SHP77 (cell line): ENCODE measurements at places on chromosomes 6 and 20.
A peak's percentile ranks its signal among the peaks of the same experiment; 100 is the strongest.

- DNase-seq: no peak
Measured at GRCh38 chr6:87340230-87340629, 4.4 kb upstream of the C6orf163 start.

GRCh38 chr6:76856065-76856464 is 607.2 kb downstream of the HTR1B start:
- no peak for DNase-seq

GRCh38 chr6:140049251-140049650 is 674.8 kb upstream of the CITED2 start:
- DNase-seq: no peak

- DNase-seq: no peak
Measured at GRCh38 chr20:62901891-62902290, 24.4 kb downstream of the DIDO1 start.

DNA sequence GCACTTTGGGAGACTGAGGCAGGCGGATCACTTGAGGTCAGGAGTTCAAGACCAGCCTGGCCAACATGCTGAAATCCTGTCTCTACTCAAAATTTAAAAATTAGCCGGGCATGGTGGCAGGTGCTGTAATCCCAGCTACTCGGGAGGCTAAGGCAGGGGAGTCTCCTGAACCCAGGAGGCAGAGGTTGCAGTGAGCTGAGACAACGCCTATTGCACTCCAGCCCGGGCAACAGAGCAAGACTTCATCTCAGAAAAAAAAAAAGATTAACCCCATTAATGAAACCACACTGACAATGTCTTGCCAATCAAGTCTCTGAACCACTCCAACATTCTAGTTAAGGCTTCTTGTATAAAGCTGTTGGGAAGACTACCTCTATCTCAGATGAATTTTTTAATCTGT is 4.0 kb downstream of the PREP start:
- no peak for DNase-seq

DNA sequence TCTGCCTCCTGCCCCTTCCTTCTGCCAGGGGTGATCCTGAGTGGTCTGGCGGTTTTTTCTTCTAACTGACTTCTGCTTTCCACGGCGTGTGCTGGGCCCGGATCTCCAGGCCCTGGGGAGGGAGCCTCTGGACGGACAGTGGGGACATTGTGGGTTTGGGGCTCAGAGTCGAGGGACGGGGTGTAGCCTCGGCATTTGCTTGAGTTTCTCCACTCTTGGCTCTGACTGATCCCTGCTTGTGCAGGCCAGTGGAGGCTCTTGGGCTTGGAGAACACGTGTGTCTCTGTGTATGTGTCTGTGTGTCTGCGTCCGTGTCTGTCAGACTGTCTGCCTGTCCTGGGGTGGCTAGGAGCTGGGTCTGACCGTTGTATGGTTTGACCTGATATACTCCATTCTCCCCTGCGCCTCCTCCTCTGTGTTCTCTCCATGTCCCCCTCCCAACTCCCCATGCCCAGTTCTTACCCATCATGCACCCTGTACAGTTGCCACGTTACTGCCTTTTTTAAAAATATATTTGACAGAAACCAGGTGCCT is 10.2 kb downstream of the SLC29A1 start:
- DNase-seq: no peak

DNA sequence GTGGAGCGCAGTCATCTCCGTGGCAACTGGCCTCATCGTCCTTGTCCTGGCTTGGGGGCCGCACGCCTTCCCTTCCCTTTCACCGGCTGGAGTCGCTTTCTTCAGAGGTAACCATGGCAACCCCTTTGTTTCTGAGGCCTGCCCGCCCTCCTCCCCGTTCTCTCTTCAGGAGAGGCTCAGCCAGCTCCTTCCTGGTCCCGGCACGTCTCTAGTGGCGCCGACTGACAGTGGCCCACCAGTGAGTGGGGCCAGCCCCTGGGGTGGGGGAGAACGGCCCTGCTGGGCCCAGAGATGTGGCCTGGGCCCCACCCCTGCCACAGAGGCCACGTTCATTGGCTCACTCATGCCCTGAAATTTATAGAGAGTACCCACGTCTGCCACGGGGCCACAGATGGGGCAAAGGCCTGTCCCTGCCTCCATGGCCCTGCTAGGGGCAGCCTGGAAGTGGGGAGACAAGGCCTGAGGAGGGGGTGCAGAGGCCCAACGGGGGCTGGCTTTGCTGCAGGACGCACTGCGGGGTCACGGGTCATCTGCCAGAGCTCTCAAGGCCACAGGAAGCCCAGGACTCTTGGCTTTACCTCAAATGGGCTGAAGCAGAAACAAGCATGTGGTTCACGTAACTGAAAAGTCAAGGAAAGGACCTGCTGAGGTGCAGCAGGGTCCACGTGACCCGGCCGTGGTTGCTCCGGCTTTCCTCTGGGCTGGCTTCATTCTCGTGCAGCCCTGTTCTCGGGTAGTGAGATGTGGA is 1.4 kb upstream of the OSBPL2 start:
- DNase-seq: no peak

- no peak for DNase-seq
Measured at GRCh38 chr6:80922916-80923455, 816.5 kb downstream of the BCKDHB start.

DNA sequence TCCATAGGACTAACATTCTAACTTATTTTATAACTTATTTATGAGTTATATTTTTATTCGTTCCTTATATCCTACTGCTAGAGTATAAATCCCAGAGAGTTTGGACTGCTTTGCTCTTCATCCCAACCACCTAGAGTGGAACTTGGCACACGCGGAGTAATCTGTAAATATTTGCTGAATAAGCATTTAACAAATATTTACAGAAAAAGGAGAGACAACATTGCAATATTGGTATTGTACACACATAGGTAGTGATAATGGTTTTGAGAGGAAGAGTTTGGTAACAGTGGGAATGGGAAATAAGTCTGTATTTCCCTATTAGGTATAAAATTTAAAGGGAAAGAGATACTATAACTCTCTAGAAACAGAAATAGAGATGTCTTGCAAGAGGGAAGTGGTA is 634.8 kb upstream of the CITED2 start:
- no peak for DNase-seq

DNA sequence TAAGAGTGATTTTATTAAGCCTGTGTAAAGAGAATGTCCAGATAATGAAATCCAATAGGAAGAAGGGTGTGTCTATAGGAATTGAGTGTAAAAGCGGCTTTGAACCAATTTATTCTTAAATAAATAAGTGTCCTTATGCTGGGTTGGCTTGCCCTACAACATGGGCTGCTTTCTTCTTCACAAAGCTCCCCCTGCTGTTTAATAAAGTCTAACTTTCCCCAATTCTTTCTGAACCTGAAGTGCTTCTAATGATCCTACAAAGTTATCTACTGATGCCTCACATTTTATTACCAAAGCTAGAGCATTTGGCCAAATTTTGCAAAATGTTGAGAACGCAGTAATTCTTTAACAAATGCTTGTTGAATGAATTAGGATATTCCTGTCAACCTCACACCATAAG is 36.3 kb upstream of the SIRT5 start:
- DNase-seq: peak; percentile 1

- DNase-seq: no peak
Measured at GRCh38 chr6:12029979-12030737, 18.0 kb downstream of the HIVEP1 start.

- DNase-seq: no peak
Measured at GRCh38 chr6:117498159-117498558, 15.7 kb downstream of the DCBLD1 start.

GRCh38 chr6:73722318-73723060 is 26.5 kb downstream of the CD109 start:
- DNase-seq: no peak

GRCh38 chr6:305371-306206 is 13.3 kb downstream of the DUSP22 start:
- no peak for DNase-seq

GRCh38 chr20:1440024-1440423 is 26.6 kb downstream of the NSFL1C start:
- DNase-seq: peak; percentile 11

GRCh38 chr20:60294632-60295031 is 336.4 kb downstream of the CDH26 start:
- DNase-seq: no peak

DNA sequence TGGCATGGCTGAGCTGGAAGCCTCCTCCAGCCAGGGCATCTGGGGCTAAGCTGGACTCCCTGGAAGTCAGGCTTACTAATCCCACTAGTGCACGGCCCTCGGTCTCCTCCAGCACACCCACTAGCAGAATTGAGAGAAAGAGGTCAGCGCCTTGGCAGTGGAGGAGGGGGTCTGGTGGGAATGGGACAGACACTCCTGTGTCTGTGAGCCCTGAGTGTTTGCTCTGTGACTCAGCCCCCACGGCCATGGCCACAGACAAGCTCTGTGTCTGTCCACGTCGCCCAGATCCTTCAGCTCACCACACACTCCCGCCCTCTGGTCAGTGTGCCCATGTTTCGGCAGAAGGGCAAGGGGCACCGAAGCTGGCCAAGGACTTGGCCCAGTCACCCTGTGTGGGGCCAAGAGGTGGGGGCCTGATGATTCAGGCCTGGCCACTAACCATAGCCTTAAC is 8.8 kb downstream of the MDFI start:
- no peak for DNase-seq

DNA sequence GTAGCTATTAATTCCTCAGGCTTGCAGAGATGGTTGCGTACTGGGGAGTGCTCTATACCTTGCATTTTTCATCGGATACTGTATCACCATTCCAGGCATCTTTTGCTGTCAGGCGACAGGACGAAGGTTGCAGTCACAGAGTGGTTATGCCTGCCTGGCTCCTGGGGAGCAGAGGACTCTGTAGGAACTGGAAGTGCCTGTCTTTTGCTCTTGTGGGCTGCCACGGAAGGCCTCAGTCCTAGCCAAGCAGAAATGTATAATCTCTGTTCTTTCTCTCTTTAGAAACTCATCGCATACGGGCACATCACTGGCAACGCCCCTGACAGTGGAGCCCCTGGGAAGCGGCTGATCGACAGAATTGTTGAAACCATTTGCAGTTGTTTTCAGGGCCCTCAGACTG is 29.5 kb downstream of the ARFGEF2 start:
- DNase-seq: no peak

DNA sequence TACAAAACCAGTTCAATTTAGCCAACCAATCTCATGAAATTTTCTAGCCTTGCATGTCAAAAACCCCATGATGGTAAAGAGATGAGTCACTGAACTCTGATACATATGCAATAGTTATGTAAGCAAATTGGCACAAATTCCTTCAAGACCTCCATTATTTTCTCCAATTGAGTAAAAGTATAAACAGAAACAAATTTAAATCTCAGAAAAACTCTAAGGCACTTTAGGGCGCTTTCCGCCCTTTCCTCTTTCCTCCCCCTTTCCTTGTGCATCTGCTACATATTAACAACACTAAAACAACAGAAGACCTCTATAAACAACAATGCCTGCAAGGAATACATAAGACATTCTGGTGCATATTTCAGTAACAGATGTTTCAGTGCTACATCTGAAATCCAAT is 48.5 kb downstream of the KIF13A start:
- DNase-seq: no peak

DNA sequence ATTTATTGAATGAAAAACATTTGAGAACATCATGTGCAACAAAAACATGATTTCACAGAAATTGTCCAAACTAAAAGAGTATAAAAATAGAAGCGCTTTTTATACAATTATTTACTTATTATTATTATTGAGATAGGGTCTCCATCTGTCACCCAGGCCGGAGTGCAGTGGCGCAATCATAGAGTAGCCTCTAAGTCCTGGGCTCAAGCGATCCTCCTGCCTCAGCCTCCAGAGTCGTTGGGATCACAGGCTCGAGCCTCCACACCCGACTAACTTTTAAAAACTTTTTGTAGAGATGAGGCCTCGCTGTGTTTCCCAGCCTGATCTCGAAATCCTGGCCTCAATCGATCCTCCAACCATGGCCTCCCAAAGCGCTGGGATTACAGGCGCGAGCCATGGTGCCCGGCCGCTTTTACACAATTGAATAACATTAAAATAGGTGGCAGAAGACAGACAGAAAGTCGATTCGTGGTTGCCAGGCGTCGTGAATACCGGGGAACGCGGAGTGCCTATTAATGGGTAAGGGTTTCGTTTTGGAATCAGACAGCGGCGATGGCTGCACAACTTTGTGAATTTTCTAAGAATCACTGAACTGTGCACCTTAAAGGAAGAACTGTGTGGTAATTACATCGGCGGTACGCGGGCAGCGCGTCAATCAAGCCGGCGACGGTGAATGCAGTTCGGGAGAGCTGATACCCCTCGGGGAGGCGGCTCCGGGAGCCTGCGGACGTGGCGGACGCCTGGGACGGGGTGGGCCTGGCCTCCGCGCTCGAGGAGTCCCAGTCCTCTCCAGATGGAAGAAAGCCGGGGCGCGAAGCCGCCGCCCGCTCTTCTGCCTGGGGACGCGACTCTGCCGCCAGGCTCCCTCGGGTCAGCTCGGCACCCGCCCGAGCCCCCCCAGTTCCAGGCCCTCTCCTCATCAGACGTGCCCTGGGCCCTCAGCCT is 807 bp downstream of the TBC1D20 start:
- peak; percentile 40 for DNase-seq

GRCh38 chr20:3045816-3046676 is at the start of gene MRPS26:
MRPS26 (plus strand) TSS chr20:3046052; CDS start chr20:3046069, 17 bp downstream.
- DNase-seq: peak; percentile 97

- DNase-seq: no peak
Measured at GRCh38 chr6:154754152-154754551, 20.9 kb downstream of the SCAF8 start.

DNA sequence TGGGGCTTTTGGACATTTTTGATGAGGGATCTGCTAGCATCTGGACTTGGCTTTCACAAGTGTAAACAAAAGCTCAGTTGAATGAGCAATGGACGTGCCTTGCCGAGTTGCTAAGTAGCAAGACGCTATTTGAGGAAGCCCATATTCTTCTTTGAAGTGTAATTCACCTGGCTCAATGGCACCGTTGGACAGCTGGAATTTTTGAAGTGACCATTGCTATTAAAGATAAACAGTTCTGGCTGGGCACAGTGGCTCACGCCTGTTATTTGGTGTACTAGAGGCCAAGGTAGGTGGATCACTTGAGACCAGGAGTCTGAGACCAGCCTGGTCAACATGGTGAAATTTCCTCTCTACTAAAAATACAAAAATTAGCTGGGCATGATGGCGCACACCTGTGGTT is 88.8 kb upstream of the SOX4 start:
- no peak for DNase-seq

GRCh38 chr6:124953808-124954207 is 8.4 kb upstream of the RNF217 start:
- no peak for DNase-seq

GRCh38 chr6:48597951-48598350 is 487.0 kb upstream of the PTCHD4 start:
- DNase-seq: no peak

GRCh38 chr6:153989989-153990388 is 49.1 kb upstream of the OPRM1 start:
- DNase-seq: no peak

DNA sequence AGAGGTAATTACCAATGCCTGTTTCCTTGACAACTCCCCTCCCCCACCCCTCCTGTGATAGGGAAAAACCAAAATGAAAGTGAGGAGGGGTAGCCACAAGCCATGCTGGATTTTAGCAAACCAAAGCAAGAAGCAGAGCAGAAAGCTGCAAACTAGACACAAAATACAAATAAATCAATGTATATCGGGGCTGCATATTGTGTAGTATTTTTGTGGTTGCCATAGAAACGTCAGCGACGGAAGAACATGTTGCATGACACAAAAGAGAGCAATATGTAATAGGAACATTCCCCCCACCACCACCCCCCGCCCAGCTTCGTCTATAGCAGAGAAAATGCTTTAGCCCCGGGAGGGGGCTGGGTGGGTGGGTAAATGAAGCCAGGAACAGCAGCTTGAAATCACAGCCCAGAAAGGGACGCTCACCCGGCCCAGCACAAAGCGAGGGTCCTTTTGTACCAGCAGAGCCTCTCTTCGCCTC is 548 bp downstream of the AGPAT4 start:
- DNase-seq: peak; percentile 12
